Stimulated activated CD4-positive, alpha-beta T cell treated with anti-CD3 and anti-CD28 coated beads, TNF-alpha, amount 100 ng/mL, for 24 hours (primary cell): ENCODE measurements at places on chromosomes 16 and 17.

DNA sequence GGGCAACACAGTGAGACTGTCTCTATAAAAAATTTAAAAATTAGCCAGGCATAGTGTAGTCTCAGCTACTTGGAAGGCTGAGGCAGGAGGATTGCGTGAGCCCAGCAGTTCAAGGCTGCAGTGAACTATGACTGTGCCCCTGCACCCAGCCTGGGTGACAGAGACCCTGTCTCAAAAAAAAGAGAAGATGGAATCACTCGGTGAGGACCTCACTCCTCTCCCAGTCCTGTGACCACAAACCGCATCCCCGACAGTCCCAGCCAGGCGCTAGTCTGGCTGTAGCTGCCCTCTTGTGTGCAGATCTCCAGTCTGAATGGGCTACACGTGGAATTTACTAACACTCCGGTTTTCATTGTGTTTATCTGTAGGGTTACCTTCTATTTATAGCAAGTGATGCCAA, 11.1 kb downstream of the DEXI start:
- DNase-seq: no peak

DNA sequence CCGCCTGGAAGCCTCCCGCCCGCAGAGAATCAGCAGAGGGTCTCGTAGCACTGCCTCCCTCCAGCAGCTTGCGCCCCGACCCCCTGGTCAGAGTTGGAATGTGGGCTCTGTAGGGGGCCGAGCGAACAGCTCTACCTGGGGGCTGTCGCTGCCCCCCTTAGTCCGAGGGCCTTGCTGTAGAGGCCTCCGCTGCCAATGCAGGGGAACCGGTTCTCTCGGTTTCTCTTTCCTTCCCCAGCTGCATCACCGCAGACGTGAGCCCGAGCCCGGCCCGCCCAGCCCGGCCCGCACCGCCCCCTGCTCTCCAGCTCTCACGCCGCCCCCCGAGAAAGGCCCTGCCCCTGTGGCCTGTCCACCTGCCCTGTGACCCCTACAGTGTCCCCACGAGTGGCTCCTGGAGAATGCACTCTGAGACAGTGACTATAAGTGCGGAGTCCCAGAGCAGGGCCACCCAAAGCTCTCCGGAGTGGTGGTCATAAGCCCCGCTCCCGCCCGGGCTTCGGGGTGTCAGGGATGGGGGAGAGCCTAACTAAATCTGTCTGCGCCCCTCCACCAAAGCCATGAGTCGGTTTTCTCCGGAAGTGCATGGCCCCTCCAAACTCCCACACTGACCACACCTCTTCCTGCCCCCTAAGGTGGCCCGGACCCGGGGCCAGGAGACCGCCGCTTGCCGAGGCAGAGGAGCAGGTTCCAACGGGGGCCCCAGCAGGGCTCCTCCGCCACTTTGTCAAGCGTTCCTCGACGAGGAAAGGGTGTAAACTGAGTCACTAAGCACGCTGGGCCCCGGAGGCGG, 1.7 kb downstream of the ARHGAP27 start:
- DNase-seq: no peak

DNA sequence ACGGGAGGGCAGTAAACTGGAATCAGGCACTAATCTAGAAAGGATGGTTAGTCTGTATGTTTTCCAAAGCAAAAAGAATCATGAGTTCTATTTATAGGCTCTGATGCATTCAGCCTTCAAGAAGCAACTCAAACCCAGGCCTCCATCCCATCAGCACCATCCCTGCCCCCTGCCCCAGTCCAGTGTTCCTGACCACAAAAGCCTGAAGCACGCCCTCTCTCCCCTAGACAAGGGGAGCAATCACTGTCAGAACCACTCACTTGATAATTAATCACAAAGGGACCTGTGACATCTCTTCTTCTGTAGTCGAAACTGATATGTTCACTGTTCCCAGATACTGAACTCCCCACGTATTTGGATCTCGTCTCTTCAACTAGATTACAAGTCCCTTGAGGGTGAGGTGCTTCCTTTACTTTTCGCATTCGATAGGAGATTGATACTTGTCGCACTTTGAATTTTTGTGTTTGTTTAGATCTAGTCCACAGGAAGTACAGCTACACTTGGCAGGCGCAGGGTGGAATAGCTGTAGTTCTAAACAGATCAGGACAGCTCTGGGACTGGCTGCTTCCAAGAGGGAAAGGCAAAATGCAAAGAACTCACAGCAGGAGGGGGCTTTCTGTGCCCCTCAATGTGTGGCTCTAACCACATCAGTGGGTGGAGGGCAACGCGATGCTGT, 36.4 kb upstream of the CCDC182 start:
- no peak for DNase-seq

DNA sequence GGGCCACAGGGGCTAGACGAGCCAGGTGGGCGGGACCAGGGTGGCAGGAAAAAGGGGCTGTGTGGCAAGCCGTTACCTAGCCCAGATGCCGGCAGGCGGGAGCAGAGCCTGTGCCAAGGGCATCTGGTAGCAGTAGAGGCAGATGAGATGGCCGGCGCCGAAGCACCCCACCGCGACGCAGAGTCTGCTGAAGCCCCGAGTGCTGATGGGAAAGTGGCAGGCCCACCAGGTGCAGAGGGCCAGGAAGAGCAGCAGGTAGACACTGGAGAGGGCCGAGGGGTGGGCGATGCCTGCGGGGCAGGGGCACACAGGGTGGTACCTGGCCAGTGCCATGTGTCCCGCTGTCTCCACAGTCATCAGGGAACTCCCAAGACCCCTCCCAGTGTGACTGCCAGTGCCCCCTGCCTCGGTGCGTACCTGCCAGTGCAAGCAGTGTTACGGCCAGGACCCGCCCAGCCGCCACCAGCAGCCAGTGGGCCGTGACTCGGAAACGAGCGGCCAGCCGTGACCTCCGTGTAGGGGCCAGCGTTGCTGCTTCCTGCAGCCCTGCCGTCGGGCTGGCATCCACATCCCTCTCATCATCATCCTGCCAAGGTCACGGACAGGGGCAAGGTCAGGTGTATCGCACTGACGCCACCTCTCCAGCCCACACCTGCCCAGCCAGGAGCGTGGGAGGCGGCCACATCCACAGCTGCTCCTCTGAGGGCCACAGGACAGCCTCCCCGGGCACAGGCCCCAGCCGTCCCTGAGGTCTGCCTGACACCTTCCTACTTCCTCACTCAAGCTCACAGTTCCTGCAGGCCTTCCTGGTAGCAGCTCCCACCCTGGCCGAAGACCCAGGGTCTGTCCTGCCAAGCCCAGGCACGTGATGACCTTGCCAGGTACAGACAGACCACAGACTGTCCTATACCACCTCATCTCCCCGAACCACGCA, 32.1 kb downstream of the CTU2 start:
- no peak for DNase-seq

GRCh38 chr17:44360144-44360533, 3.5 kb downstream of the FAM171A2 start:
- DNase-seq: no peak

DNA sequence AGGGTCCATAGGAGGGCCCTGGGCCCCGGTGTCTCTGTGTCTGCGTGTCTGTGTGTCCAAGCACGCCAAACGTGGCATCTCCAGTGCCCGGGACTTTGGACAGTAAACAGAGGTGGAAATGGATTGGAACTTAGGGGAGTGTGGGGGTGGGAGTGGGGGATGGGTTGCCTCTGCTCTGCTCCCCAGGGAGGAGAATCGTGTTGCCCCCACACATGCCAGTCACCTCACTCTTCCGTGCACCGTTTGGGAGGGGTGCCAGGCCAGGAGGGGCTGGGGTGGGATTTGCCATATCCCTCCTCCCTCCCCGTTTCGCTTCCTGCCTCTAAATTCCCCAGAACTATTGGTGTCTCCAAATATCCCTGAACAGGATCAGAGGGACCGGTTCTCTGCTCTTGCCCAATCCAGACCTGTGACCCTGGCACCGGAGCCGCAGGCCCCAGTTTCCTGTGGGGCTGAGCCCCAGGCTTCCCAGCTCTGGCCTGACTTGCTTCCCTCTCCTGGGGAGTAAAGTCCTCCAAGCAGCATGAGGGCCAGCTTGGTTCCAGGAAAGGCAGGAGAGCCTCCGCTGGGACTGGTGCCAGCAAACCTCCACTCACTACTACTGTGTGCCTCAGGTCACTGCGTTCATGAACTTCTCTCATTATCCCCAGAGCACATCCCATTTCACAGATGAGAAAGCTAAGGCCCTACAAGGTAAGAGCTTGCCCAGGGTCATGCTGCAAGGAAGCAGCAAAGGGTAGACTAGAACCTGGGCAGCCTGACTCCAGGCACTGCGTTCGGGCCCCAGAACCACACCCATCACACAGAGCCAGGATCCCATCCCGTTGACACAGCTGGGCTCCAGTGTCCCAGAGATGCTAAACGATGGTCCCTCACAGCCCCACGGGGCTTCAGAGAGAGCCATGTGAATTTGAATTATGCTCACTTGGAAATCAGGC, at the start of gene ASGR1:
ASGR1 (minus strand) TSS at position 54 of the 938 bp plus-strand sequence. CDS start 807 bp downstream, outside the sequence.
- DNase-seq: no peak

- DNase-seq: no peak
Observed at GRCh38 chr17:18950944-18951905, 740 bp upstream of the SLC5A10 start.

- no peak for DNase-seq
Observed at GRCh38 chr16:4075534-4075933, 40.7 kb downstream of the ADCY9 start.

GRCh38 chr17:81553616-81554181, 1.5 kb upstream of the FAAP100 start:
- no peak for DNase-seq

DNA sequence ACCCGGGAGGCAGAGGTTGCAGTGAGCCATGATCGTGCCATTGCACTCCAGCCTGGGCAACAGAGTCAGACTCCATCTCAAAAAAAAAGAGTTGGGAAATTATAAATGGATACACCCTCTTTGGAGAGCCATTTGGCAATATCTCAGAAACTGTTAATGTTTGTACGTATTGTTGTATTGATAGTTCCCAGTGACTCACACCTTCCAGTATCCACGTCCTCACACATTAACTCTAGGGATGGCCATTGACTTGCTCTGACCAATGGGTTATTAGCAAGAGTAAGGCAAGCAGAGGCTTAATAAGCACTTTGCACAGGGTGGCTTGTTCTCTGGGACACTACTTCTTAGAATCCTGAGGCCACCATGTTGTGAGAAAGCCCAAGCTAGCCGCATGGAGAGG, 107.6 kb upstream of the LHX1 start:
- DNase-seq: no peak
